ENCODE measurements at places on chromosomes 5 and 9.

DNA sequence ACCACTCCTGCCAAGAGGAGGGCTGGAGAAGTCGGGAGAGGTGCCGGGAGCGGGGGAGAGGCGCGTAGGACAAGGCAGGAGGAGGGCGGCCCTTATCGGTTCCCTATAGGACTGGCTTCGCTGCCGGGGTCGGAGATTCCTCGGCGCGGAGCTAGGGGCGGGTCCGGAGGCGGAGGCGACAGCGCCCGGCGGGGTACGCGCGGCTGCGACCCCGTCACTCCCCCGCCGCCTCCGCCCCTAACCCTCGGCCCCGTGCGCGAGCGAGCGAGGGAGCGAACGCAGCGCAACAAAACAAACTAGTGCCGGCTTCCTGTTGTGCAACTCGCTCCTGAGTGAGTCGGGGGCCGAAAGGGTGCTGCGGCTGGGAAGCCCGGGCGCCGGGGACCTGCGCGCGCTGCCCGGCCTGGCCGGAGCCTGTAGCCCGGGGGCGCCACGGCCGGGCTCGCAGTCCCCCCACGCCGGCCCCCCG is 2.0 kb downstream of the GLIS3 start:
- DNase-seq, result peak; percentile 62

GRCh38 chr9:132020820-132021510 is 58.7 kb downstream of the MED27 start:
- DNase-seq, result no peak

DNA sequence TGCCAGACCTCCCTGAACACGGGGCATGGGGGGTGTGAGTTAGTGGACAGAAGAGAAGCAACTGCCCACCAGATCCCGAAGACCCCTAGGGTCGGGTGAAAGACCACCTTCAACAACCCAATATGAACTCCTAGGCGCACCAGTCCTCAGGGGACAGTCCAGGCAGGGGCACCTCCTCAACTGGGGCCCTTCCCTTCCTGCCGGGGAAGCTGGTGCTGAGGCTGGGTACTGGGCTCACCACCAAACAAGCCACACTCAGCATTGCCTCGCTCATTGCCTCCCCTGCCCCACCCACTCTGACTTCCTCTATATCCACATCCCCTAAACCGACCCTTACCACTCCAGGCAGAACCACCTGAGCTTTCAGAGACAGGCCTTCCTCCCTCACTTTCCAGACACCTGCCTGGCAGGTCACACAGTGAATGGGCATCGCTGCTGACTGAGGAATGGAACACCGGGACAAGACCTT is 42.5 kb downstream of the SEMA4D start:
- DNase-seq, result peak; percentile 50

DNA sequence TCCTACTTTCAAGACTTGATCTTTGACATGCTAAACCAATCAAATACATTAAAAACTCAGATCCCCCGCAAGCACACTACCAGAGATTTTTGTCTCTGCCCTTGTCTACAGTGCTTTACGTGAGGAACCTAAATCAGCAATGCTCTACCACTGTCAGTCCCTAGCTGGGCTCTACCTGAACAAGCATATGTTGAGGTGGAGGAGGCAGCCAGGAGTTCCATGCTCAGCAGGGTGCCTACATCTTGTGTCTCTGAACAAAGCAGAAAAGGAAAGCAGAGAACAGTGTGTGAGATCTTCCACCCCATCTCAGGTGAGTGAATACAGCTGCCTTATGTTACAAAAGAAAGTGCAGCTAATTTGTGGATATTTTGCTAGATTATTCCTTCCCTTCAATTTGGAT is 255.0 kb downstream of the NDUFS4 start:
- DNase-seq, result no peak

- DNase-seq, result no peak
Observed at GRCh38 chr5:158462349-158463114, 603.6 kb upstream of the CLINT1 start.

DNA sequence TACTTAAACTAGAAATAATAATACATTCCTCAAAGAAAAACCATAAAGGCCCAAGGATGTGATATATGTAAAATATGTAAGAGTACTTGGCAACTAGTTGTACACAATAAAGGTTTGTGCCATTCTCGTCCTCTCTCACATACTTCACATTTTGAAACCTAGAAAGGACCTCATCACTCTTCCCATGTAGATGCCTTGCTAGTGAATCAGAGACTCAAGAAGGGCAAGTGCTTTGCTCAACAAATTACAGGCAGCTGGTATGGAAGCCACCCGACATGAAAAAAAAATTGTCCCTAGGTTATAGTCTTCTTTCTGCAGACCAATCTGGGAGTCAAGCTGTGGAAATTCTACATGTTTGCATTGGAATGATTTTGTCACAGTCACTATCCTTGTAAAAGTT is 31.7 kb downstream of the ADRB2 start:
- no peak for DNase-seq

- DNase-seq, result no peak
Observed at GRCh38 chr5:20605732-20606525, 617.9 kb upstream of the CDH18 start.

- no peak for DNase-seq
Observed at GRCh38 chr9:89505911-89506310, 8.0 kb upstream of the SEMA4D start.

DNA sequence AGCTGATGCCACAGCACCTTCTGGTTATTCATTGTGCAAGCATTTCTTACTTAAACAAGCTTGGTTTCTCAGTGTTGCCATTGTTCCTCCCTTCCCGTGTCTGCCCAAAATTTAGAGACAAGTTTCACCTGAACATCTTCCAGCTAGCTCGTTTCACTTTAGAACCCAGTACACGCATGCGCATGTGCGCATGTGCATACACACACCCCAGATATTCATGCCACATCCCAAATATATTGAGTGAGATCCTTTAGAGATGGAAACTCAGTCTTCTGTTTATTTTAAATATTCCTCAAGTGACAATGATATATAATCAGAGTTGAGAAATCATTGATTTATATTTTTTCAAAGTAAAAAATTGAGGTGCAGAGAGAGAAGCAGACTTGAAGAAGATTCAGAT is 147.6 kb downstream of the PLK2 start:
- no peak for DNase-seq

DNA sequence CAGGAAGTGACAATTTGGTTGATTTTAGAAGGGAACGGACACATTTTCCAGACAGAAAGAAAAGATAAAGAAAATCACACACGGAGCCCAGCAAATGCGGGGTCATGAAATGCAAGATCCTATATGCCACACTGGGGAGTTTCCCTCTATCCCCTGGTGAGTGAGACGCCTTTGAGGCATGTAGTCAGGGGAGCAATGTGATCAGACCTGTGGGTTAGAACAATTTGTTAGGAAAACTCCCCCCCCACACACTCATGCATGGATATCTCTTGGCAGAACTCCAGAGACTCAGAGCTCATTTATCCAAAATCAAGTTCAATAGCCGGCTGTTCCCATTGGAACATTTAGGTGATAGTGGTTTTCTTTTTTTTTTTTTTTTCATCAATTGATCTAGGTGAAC is 71.7 kb upstream of the TRIO start:
- no peak for DNase-seq

GRCh38 chr9:127705577-127706379 is 1.0 kb upstream of the CFAP157 start:
- DNase-seq, result no peak

DNA sequence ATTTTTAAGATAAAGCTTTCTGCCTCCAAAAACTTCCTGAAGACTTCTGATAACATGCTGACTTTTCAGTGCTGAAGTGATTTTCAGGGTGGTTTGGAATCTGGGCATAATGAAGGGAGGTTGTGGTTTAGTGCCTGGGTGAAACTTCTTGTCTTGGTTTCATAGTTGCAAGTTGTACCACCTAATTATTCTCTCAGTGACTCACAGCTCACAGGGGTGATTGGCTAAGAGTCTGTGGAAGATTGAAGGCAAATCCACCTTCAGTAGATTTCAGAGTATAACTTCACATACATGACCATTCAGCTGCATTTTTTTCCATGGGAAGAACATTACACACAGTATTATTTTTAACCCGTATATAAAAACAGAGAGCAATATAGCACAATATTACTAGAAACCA is 199.9 kb downstream of the PTTG1 start:
- no peak for DNase-seq

DNA sequence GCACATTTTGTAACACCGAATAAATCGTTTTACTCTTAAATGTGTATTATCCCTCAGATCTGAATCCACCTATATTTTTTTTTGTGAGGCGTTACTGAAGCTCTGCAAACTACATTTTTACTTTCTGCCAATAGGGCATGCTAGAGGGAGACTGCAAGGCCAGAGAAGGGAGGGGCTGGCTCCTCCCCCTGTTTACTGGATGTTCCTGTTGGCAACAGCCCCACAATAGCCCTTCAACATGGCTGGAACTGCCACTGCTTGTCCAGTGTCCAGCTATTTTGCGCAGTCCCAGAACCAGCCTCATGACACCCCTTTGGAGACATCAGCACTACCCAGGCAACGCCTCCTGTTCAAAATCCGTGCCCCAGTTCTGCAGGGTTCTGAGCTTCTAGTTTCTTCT is 85.4 kb upstream of the MIER3 start:
- DNase-seq, result no peak

DNA sequence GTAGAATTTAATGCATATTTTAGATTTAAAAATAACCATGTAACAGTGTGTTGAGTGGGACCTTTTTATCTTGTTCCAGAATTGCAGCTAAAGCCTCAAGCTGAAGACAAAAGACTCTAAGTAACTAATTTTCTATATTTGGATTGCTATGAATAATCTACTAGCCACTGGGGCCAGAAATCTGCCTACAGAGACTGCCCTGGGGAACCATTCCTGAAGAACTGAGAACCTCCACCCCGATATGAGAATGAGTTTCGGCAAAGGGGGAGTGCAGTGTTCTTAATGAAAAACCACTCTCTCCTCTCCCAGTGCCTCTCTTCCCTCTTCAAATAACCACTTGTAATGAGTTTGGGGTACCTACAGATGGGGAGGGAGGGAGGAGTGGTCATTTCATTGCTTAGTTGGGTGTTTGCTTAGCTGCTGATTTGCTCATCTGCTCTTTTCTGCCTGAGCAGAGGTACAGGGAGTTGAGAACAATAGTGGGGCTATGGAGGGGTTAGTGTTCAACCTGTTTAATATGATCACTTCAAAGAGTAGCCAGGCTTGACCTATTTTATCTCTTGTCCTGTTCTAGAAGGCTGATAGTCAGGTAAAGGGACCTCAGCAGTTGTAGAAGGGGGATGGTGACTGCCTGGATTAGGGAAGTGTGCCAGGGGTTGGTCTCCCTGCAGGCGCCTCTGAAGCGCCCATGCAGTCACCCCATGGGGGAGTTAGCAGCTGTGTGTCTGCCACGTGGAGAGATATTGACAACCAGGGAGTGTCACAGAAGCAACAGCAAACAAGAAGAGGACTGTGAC is 47.7 kb downstream of the ATG10 start:
- DNase-seq, result no peak

GRCh38 chr9:84779883-84780282 is 110.4 kb downstream of the NTRK2 start:
- no peak for DNase-seq

DNA sequence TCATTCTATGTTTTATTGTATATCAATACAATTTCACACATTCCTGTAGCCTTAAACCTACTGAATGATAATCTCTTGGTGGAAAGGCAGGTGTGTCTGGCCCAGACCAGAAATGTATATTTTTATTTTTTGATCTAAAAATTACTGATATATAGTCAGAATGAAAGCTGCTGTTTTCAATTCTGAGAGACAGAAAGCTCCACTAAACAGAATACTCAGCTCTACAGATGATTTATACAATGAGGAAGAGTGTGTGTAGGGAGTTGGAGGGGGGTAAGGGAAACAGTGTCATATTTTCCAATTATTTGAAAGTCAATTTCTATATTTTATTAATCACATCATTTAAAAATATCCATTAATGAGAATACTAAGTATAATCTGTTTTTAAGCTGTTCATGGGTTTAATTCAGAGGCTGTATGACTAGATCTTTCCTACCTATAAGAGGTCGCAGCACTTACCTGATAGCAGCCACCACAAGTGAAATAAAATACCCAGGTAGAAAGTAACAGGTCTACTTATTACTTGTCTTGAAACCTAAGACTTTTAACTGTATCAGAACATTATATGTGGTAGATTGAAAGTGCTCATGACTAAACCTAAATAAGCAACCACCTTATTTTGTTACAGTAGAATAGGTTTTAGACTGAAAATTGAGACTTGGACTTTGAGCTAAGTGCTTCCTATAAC is 183.4 kb downstream of the TMC1 start:
- no peak for DNase-seq

DNA sequence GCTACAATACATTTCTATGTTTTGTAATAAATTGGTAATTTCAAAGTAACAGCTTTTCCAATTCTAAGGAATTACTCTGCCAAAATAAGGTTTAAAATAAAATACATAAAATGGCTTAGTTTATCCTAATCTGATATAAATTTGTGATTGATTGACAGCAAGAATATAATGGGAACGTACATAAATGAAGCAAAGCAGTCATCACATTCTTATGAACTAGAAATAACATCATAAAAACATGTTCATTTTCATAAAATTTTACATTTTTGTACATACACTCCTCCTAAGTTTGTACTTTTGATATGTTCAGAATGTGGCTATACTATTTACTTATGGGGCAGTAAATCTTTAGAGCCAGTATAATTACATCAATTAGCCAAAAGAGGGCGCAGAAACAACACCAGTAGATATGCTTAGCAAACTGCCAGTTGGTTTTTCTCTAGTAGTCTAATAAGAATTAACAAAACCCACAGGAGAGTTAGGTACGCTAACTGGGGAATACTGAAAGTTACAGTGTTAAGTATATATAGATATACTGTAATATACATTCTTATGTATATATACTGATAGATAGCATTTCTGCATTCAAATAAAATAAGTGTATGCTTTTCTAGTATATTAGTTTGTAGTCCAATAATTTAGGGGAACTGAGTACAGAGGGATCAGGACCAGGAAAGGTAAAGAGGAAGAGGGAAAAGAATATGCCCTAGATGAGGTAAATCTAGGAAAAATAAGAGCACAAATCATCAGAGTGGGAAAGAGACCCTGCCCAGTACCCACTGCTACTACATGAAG is 76.8 kb downstream of the ZDHHC21 start:
- DNase-seq, result no peak

DNA sequence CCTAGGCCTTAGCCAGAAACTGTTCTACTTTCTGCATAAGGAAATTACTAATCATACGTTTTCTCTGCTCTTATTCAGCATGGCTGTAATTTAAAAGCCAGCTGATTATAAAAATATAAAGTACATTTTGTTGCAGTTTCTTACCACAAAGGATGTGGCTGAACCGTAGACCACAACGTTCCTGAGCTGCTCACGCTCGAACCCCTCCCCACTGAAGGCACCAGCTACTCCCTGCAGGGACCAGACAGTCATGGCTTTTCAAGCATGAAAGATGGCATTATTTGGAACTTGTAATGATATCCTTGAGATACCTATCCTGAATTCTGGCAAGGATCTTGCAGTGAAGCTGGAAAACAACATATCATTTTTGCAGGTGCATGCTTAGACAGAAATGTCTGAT is 91.8 kb upstream of the DMRT1 start:
- DNase-seq, result peak; percentile 46

Measured in stimulated activated CD4-positive, alpha-beta T cell treated with anti-CD3 and anti-CD28 coated beads, Interleukin-15, amount 100 ng/mL, for 24 hours (primary cell).